Stimulated activated CD8-positive, alpha-beta memory T cell treated with anti-CD3 and anti-CD28 coated beads, Interleukin-7, amount 100 ng/mL, for 4 hours (primary cell): ENCODE measurements at places on chromosomes 16 and 17.

DNA sequence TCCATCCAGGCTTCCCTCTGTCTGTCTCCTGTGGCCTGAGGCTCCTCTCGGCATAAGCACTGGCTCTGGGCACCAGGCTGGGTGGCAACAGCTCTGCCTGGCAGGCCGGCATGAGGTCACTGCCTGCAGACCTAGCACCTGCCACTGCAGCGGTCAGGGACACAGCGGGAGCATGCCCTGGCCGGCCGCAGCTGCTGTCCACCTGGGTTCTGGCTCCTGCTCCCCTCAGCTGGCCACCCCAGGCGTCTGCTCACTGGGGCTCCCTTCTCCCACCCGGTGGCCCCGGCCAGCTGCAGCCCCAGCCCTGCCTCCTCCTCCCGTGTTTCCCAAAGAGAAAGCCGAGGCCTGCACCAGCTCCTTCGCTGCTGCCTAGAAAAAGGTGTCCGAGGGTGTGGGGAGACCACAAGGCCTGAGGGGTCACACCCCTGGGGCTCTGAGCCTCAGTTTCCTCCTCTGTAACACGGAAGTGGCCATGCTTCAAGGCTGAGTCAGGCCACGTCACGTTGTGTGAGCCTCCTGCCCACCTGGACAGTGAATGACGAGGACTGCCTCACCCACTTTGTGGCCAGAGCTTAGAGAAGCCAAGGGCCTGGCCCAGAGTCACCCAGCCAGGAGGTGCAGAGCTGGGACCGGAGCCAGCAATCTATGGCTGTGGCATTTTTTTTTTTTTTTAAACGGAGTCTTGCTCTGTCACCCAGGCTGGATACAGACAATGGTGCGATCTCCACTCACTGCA is 6.7 kb downstream of the NTHL1 start:
- no peak for DNase-seq

DNA sequence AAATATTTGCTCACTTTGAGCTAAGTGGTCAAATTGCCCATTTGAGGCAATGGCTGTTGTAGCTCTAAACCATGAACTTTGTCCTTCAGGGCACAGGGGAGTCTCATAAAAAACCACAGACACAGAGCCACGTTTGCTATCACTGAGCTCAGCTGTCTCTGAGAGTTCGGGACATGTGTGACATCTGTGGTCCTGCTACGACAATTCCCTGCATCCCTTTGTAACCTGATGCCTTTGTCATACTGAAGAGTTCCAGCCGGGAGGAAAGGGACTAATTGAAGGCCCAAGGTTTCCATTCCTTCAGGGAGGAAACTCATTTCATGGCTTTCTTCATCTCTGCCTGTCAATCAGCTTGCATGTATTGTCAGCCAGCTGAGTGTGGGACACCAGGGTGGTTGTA is 599.4 kb upstream of the CDH5 start:
- no peak for DNase-seq

DNA sequence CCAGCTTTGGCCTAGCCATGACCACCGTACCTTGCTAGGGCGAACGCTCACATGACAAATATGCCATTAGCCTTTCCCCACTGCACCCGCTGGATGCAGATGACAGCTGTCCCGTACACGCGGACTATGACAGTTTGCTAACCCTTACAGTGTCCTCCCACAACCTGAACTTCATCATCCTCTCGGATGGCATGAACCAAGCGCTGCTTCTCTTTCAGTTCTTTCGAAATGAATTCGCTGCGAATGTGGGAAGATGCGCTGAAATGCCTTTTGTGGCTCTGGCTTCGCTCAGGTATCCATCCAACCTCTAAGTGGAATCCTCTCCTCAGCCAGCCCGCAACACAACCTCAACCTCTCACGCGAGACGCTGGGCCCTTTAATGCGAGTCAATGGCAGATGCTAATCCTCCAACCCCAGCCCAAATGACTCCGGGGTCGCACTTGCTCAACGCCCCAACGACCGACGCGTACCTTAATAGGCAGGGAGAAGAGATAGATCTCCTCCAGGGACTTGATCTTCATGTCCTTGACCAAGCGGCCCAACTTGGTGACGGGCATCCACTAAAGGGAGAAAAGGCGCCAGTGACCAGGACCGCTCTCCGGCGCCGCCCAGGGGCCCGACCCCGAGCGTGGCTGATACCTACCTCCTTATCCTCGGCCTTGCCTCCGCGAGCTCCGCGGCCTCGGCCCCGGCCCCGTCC is 670 bp downstream of the RPS2 start:
- DNase-seq, result no peak

DNA sequence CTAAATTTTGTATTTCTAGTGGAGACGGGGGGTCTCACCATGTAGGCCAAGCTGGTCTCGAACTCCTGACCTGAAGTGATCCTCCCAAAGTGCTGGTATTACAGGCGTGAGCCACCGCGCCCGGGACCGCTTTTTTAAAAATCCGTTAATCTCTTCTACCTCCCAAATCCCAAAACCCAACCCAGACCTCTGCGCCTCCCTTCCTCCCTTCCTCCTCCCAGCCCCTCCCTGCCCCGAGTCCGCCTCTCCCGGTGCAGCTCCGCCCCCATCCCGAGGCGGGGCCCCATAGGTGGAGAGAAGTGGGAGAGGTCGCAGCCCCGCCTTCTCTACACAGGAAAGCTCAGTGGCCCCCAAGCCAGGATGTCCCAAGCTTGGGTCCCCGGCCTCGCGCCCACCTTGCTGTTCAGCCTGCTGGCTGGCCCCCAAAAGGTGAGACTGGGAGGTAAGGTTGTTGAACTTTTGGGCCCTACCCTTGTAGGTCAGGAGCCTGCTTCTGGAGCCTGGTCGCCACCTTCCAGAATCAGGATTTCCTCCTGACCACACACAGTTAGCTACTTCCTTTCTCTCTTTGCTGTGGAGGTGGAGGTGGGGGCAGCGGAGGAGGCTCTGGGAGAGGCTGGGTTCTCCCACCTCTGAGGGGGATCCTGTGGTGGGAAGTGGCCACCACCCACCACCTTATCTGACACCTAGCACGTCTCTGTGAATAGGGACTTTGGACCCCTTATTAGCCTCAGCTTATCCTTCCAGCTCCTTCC is at the start of gene TMEM92:
Gene TMEM92, plus strand, starts transcription at position 325 of the 755 bp plus-strand sequence. Its CDS starts 36 bp downstream, at position 361.
- DNase-seq, result no peak

DNA sequence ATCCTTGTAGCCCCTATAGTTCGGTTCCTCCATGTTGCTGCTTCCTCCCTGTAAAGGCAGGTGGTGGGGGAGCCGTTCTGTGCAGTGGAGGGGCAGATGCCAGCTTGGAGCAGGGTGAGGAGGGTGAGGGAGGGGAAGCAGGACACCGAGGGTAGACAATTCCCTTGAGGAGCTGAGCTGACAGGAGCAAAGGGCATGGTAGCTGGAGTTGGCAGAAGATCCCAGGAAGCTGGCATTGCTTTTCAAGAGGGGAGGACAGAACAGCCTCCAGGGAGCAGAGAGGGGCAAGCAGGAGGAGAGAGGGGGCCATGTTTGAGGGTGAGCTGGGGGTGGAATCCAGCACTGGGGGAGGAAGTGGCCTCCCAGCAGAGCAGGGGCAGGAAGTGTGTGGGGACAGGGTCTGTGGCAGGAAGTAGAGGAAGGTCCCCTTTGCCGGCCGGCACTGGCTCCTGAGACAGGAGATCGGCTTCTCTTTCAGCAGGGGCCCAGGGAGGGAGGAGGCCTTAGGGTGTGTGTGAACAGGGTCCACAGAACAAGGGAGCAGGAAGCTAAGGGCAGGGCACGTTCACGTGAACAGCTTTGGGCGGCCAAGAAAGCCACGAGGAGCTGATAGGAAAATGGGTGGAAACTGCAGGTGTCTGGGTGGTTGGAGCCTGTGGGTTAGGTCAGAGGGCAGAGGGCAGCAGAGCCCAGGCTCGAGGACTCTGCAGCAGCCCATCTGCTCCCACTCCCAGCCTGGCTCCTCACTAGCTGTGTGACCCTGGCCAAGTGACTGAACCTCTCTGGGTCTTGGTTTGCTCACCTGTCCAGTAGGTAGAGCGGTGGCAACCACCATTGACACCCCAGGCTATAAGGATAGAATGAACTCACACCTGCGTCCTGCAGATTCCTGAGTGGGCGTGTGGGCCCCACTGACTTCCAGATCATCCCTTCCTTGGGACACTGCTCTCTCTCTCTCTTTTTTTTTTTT is 17.5 kb upstream of the SPNS2 start:
- DNase-seq, result no peak

DNA sequence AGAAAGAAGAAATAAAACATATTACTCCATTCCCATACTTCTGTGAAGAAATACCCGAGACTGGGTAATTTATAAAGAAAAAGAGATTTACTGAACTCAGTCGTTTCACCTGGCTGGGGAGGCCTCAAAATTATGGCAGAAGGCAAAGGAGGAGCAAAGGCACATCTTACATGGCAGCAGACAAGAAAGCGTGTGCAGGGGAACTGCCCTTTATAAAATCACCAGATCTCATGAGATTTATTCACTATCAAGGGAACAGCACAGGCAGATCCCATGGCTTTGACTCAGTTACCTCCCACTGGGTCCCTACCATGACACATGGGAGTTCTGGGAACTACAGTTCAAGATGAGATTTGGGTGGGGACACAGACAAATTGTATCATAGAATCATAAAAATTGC is 365.4 kb downstream of the WWOX start:
- DNase-seq, result no peak

DNA sequence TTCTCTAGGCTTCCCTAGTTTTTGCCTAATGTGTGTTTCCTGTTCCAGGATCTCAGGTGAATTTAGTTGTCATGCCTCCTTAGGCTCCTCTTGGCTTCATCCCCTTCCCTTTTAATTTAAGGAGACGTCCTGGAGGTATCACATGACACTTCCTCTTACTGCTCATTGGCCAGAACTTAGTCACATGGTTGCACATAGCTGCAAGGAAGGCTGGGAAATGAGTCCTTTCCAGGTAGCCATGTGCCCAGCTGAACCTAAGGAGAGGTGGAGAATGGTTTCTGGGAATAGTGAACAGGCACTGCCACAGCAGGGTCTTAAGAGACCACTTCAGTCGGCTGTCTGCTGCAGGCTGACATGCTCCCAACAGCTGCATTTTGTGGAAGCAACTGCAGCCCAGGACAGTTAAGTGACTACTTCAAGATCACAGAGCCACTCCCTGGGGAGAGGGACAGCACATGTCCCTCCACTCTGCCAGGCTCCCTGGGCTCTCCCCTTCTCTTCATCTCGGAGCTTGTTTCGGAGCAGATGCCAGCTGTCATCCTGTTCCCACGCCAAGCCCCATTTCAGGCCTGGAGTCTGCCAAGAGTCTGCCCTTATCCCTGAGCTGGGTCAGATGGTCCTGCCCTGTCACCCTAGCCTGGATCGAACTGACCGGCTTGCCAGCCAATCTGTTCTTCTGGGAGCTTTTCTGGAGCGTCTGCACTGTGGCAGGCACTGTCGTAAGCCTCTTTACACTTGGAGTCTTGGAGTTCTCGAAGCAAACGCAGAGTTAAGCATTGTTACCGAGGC is 81.4 kb upstream of the FOXF1 start:
- no peak for DNase-seq

DNA sequence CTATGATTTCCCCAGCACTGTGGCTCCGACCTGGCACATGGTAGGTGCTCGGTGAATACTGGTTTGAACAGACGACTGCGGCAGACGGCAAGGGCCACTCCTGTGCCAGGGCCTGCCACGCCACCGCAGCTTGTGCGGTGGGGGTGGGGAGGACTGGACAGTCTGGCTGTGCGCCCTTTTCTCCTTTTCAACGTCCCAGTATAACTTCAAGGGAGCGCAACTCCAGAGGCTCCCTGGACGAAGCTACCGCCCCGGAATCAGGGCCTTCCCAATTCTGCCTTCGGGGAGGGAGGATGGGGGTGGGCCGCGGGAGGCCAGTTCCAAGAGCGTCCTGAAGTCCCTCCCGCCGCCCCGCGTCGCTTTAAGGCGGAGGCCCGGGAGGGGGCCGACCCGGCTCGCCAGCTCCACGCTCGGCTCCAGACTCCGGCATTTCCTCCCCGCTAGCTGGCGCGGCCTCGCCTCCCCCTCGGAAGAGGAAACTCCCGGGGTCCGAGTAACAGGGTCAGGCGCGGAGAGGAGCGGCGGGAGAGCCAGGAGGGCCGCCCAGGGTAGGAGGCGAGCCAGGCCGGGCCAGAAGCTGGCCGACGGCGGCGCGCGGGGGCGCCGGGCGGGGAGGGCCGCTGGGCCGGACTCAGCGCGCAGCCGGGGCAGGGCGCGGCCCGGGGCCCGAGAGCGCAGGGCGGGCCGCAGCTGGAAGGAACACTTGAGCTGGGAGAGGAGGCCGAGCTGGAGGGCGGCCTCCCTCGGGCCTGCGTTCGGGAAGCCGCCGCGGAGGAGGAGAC is at the start of gene ITPRIPL2:
Gene ITPRIPL2, plus strand, starts transcription at position 388 of the 782 bp plus-strand sequence. CDS start 498 bp downstream, outside the sequence.
- DNase-seq, result no peak

- no peak for DNase-seq
Observed at GRCh38 chr17:68455901-68456338, 1.4 kb downstream of the WIPI1 start.

DNA sequence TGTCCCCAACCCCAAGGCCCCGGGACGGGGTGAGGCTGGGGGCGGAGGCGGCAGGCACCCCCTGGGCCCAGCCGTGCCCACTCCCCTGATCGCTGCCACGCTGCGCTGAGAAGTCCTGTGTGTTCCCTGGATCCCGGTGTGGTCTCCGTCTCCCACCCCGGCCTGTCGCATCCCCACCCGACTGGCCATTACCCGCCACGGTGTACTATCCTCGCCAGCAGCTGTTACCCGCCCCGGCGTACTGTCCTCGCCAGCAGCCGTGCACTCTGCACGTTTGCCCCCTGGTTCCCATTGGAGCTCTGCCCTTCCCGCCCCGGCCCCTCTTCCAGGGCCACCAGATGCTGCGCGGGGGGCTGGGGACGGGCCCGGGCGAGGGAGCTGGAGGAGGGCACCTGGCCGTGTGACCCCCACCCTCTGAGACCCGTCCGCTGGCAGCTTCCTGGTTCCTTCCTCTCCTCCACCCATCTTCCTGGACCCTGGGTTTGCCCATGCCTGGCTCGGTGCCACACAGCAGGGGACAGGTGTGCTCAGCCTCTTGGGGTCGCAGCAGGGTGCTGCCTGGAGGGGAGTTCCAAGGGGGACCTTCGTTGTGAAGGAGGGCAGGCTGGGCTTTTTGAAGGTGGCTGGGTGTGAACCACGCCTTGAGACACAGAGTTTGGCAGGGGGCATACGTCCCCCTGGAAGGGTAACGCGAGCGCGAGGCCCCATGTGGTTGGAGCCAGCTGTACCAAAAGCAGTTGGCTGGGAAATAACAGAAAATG is 19.7 kb downstream of the BAHCC1 start:
- DNase-seq, result no peak

- no peak for DNase-seq
Observed at GRCh38 chr17:40556198-40556661, 9.0 kb downstream of the CCR7 start.

- DNase-seq, result peak; percentile 33
Observed at GRCh38 chr17:50198026-50198669, 3.3 kb downstream of the COL1A1 start.
